ENCODE measurements at places on chromosomes 11 and 22.

- DNase-seq = no peak
Measured at GRCh38 chr22:42970029-42970428, 44.9 kb downstream of the PACSIN2 start.

DNA sequence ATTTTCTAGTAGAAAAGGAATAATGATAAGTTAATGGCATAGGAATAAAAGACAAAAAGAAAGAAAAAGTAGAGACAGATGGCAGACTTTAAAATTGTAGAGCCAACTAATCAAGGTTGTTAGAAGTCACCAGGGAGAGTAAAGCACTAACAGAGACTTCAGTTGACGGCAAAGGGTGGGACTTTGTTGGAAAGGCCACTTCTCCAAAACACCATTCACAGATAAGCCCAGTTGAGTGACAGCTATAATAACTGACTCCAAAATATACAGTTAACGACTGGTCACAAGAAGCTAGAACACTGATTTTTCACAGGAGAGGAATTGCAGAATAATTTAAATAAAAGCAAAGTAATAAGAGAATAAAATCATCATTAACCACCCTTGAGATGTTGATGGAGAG lies 16.0 kb upstream of the SOX6 start:
- DNase-seq = no peak

DNA sequence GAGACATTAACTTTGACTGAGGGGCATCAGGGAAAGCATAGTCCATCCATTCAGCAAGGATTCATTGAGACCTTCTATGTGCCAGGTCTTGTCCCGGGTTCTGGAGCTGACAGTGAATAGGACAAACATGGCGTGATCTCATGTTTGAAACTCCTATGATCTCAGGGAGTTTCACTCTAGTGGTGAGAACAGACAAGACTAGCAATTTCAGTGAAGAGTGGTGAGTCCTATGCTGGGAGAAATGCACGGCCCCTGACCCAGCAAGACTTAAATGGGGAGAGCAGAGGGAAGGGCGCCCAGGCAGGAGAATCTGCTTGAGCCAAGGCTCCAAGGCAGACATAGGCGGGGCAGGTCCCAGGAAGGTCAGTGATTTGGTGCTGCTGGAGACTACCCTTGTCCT lies 155.7 kb downstream of the CEP164 start:
- no peak for DNase-seq

GRCh38 chr22:38125751-38126201 lies 15.3 kb upstream of the BAIAP2L2 start:
- DNase-seq = no peak

GRCh38 chr11:17230867-17231851 lies 23.4 kb upstream of the PIK3C2A start:
- DNase-seq = no peak
